IMR-90 (cell line): ENCODE measurements at places on chromosomes 1 and 21. TPM values are rescaled to one million over a fixed set of nuclear protein-coding genes. Genes with fewer than 3 reads are reported as not detected.

DNA sequence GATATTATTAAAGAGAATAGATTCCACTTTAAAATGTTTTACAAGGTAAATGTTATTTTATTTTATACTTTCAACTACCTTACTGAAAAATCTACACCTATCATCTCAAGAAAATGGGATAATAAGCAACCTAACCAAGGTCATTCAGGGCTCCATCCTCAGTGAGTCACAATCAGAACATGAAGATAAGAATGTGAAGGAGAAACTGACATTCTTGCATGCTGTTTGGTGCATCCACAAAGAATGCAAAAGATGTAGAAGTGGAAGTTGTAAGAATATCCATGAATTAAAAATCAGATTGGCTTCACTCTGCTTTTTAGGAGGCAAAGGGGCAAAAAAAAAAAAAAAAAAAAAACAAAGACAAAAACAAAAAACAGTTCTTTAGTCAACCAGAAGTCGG lies 6.5 kb downstream of the WARS2 start:
- DNase-seq = peak; percentile 63

UBL4B gene
- not detected in 2 replicates for total RNA-seq

DNA sequence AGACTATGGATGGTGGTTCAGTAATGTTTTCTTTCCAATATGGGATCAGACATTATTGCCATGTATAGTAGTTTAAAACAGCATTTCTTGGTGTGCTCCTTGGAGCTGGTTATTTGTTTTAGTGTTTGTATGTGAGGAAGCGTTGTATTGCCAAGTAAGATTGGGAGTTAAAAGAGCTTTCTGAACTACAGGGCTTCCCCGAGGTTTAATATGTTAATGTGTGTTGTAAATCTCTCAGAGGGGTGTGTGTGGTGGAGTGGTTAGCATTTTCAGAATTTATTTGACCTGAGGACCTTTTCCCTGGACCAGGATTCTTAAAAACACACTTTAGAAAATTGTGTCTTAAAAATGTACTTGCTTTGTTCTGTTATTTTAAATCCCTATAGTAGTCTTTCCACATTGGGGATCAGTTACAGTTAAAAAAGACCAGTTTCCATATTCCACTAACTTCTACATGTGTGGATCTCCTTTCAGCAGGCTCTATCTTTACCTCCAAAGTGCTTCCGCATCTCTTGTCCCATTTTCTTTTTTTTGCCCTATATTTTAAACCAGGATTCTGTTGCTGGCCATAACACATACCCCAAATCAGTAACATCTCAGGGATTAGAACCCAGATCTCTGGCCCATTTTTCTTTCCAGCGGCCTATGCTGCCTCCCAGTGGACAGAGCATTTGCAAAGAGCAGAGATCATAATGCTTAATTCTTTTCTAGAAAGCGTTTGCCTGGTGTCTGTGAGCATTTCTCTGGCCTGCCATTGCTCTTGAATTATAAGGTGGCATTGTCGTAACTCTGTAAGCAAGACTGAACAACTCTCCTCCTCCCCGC lies 58.6 kb downstream of the PBX1 start:
- peak; percentile 42 for DNase-seq

DNA sequence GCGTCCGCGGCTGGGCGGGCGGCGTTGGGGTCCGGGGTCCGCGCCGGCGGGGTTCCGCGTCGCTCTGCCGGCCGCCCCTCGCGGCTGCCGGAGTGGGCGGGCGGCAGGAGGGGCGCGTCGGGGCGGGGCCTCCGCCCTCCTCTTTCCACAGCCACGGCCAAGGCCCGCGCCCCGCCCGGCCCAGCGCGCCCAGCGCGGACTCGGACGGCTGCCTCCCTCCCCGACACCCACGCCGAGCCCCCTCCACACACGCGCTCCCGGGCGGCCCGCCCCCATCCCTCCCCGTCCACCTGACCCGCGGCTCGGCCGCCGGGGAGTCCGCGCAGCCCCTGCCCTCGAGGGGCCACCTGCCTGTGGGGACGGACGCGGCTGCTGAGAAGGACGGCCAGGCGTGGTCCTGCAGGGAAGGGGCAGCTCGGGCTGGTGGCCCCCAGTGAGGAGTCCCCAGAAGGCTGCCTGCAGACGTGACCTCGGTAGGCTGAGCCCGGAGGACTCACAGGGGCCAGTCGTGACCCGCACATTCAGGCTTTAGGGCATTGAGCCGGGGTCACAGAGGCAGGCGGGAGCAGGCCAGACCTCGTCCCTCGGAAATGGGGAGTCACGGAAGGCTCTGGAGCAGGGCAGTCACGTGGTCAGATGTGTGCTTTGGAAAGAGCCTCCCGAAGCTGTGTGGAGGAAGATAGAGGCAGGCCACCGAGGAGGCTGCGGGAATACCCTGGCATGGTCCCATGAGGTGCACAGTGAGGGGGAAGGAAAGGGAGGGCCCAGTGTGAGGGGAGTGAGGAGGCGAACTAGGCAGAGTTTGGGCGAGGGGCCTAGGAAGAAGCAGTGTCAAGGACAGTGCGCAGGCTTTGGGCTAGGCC lies at the start of gene COL8A2:
Gene COL8A2, minus strand, starts transcription at position 94 of the 863 bp plus-strand sequence. CDS start 24,980 bp downstream, outside the sequence.
- no peak for DNase-seq

ZNF683 gene
- not detected in 2 replicates for total RNA-seq

DNA sequence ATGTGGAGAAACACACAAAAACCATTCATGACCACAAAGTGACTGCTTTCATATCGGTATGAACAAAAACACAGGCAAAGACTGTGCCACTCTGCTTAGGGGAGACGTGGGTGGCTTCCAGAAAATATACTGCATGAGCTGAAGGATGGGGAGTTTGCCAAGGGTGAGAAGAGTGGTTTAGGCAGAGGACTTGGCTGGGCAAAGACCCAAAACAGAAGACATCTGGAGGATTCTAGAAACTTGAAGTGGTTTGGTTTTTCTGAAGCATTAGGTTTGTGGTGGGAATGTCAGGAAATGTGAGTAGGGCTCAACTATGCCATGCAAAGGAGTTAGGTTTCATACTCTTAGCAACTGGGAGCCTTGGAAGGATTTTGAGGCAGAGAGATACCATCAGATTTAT lies 26.6 kb upstream of the DNM3 start:
- peak; percentile 39 for DNase-seq

GRCh38 chr21:17598437-17598836 lies 14.3 kb downstream of the BTG3 start:
- no peak for DNase-seq

DNA sequence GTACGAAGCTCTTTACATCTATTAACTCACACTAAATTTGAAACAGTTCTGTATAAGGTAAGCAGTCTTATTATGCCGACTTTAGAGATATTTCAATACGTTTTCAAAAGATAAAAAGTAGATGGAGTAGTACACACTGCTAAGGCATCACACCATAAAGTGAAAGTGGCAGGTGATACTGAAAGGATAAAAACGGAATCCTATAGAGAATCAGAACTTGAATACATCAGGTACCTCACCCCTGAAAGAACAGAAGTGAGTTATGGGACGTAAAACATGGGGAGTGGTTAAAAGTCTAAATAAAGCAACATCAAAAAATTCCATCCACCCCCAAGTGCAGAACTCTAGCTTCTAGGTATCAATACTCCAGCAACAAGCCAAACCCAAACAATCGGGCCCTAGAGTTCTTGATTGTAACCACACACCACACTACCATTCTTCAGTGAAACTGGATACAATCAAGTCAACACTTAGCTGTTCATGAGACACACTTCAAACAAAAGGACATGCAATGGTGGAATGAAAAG lies 142.6 kb downstream of the SMYD3 start:
- no peak for DNase-seq

DNA sequence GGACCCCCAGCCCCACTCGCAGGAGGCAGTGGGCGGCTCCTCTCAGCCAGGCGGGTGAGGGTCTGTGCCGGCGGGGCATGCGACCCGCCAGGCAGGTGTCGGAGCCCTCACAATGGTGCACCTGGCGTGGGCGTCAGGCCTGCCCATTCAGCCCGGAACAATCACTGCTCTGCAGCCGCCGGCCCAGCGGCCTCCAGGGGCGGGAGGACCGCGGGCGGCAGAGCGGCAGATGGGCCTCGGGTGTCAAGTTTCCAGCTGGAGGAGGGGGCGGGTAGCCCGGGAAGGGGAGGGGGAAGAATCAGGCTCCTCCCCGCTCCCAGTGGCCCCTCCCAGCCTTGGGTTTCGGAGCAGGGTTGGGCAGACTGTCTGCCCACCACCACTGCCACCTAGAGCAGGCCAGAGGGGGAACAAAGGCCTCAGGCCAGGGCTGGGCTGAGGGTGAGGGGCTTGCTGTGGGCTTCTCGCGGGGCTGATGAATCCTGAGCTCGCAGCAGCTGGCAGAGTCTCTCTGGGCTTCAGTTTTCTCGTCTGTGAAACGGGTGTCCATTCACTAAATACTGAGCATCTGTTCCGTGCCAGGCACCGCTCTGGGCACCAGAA lies 39.5 kb upstream of the CASZ1 start:
- peak; percentile 36 for DNase-seq

DNA sequence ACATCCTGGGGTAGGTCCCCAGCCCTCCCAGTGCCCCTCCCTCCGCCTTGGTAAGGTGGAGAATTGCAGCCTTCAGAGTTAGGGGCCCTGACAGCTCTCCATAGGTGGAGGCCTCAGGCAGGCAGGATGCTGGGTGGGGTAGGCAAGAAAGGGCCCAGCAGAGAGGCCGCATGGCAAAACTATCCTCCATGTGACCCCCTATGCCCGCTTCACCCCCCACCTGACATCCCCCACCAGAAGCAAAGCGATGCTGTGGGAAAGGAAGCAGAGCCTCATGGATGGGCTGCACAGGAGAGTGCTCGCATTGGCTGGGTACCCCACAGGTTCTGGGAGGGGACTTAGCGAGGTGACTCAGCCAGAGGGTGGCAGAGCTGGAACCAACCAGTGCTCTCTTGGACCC lies 1.6 kb downstream of the S100A9 start:
- no peak for DNase-seq

GRCh38 chr1:30919025-30919881 lies 10.7 kb upstream of the SDC3 start:
- DNase-seq = peak; percentile 81

DNA sequence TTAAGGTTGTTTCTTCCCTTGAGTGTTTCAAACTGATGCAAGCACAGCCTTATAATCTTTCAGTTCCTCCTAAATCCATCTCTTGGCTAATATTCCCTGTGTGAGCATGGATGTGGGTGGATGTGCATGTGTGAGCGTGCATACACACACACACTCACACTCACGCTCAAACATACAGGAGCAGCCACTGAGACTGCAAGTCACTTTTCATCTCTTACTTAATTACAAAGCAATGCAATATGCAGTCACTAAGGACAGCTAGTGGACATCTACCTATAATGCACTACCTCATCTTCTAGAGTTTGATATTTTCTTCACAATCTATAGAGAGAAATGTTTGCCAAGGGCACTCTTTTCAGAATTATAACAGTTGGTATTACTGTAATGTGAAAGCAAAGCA lies 1.4 kb downstream of the ESRRG start:
- no peak for DNase-seq

GRCh38 chr21:42429021-42429420 lies 25.3 kb downstream of the UBASH3A start:
- no peak for DNase-seq

DCST1 gene
- total RNA-seq = not detected in 2 replicates

ATAD3C gene
- total RNA-seq = not detected in 2 replicates

DNA sequence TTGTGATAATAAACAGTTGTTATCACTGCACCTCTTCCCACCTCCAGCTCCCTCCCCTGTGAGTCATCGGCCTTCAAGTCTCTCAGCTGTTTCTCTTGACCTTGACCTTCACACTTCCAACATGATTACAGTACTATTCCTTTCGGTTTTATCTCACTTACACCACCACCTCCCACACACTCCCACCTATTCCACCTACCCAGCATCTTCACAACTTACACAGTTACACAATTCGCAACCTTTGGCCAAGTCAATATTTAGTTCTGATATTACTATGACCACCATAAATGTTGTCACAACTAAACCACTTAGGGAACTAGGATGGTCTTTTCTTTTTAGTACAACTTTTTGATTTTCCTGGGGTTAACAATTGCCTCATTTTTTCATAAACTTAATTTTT lies 60.2 kb downstream of the RIPK4 start:
- DNase-seq = peak; percentile 39

GRCh38 chr1:184982002-184982954 lies 8.0 kb upstream of the NIBAN1 start:
- DNase-seq = peak; percentile 80

- no peak for DNase-seq
Observed at GRCh38 chr1:199151634-199152425, 513.0 kb downstream of the PTPRC start.

DNA sequence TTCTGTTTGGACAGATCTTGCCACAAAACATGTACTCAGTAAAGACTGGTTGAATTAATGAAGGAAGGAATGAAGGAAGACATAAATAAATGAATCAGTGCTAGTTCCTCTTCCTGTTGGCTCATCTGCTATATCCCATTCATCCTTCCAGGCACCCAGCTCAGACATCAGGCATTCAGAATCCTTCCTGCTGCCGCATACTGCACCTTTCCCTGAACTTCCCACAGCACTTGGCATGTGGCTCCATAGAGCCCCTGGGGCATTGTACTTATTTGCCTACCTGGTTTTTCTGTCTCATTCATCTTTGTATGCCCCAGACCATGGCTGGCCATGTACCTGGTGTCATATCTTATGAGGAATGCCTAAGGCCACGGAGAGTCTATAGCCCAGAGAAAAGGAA lies 34.4 kb upstream of the ZNF648 start:
- no peak for DNase-seq

- no peak for DNase-seq
Observed at GRCh38 chr1:167623951-167624350, 6.1 kb upstream of the RCSD1 start.

DNA sequence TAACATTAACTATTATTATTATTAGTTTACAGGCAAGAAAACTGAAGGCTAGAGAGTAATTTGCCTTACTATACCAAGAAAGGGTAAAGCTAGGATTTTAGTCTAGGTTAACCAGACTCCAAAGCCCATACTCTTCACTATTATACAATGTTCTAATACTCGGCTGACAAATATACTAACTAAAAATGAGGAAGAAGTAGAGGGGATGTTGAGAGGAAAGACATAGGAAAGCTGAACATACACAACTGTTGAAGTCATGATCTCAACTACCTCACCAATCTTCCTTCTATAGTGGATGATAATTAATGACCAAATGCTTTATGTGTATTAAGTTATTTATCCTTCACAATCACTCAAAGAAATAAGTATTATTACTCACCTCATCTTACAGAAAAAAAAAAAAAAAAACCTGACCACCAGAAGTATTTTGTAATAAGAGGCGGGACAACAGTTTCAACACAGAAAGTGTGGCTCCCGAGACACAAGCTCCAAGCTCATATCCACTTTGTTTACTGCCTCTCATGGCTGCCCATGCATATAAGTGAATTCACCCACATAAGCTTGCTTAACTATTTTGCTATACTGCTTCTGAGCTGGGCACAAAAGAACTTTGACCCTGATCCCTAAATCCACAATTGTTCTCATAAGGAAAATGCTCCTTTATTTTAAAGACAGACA lies 78.0 kb downstream of the USP1 start:
- DNase-seq = peak; percentile 30

CYP2J2 gene
- total RNA-seq = 0.18 TPM in 1 of 2 replicates, not detected in the other

DUSP23 gene
- 4.1 and 4.2 TPM in 2 replicates for total RNA-seq

GRCh38 chr1:21670059-21670881 lies 1.1 kb upstream of the RAP1GAP start:
- no peak for DNase-seq

DNA sequence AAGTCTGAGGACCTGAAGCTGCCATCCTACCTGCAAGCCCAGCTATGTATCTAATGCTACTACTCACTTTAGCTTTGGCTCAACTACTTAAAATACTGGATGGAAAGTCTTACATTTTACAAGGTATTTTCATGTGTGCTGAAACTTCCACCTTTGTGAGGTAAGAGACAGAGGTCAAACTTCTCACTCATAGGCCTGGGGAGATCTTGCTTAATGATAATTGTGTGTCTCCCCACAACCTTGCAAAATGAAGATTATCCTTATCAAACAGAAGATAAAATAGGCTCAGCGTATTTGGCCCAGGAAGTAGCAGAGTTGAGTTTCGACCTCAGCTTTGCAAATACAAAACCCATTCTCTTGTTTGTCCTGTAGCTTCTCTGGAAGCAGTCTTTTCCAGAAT lies 63.7 kb downstream of the CENPF start:
- DNase-seq = no peak
